ENCODE measurements at places on chromosomes 2 and 18. TPM values are rescaled to one million over a fixed set of nuclear protein-coding genes. Genes with fewer than 3 reads are reported as not detected.

The SCN7A gene
- 12.1 TPM for polyA plus RNA-seq

The ACKR3 gene
- polyA plus RNA-seq: 14.9 TPM

The MFF gene
- 142 TPM for polyA plus RNA-seq

The TMEM200C gene
- polyA plus RNA-seq: 8.2 TPM

The TXNDC2 gene
- 0.27 TPM for polyA plus RNA-seq

The LRRTM1 gene
- polyA plus RNA-seq: 39.3 TPM

The PLB1 gene
- 10.5 TPM for polyA plus RNA-seq

The HNRNPLL gene
- 53.2 TPM for polyA plus RNA-seq

The SCN9A gene
- polyA plus RNA-seq: 17.9 TPM

The FAM228A gene
- polyA plus RNA-seq: 1.8 TPM

The CFAP221 gene
- polyA plus RNA-seq: 16.2 TPM

The MERTK gene
- polyA plus RNA-seq: 15.8 TPM

The SDC1 gene
- 10.8 TPM for polyA plus RNA-seq

The DYNAP gene
- polyA plus RNA-seq: not detected

The ITGAV gene
- 42.8 TPM for polyA plus RNA-seq

The SIX3 gene
- polyA plus RNA-seq: not detected

The CHRND gene
- 0.40 TPM for polyA plus RNA-seq

The SERPINB11 gene
- not detected for polyA plus RNA-seq

The CKAP2L gene
- 6.0 TPM for polyA plus RNA-seq

The ADCY3 gene
- 31.6 TPM for polyA plus RNA-seq

The ARHGEF4 gene
- 210 TPM for polyA plus RNA-seq

The GRB14 gene
- 31.5 TPM for polyA plus RNA-seq

The KIAA1328 gene
- polyA plus RNA-seq: 9.0 TPM

The BOLL gene
- 0.08 TPM for polyA plus RNA-seq

The FAM237A gene
- polyA plus RNA-seq: 0.36 TPM

The GNAL gene
- 74.4 TPM for polyA plus RNA-seq

The EPHA4 gene
- polyA plus RNA-seq: 54.5 TPM

The KRTCAP3 gene
- polyA plus RNA-seq: 5.2 TPM

The MYL1 gene
- polyA plus RNA-seq: 11.8 TPM

The ERFE gene
- polyA plus RNA-seq: 2.4 TPM

Measured in spinal cord (tissue), 10 donors.